ENCODE measurements at places on chromosomes 5 and 9.

- no peak for DNase-seq
Observed at GRCh38 chr5:7610531-7611177, 214.7 kb downstream of the ADCY2 start.

DNA sequence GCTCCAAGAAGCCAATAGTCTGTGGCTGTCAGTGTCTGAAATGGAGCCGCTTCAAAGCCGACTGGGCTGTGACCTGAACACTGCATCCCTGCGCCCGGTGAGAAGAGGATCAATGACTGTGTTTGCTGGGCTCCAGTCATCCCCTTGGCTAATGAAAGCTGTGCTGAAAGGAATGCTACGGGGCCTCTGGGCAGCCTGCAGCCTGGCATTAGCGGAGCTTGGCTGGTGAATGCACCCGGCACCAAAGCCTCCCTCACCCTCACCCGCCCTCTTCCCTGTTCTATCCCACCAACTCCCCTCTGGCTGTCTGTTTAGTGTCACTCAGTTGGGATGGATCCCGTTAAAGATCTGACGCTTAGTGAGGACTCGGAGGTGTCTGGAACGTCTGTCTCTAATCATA lies 355.3 kb downstream of the BNC2 start:
- no peak for DNase-seq

- no peak for DNase-seq
Observed at GRCh38 chr9:128723352-128723865, 518 bp downstream of the ZDHHC12 start.

- DNase-seq: no peak
Observed at GRCh38 chr9:124238546-124239140, 19.1 kb upstream of the NEK6 start.

DNA sequence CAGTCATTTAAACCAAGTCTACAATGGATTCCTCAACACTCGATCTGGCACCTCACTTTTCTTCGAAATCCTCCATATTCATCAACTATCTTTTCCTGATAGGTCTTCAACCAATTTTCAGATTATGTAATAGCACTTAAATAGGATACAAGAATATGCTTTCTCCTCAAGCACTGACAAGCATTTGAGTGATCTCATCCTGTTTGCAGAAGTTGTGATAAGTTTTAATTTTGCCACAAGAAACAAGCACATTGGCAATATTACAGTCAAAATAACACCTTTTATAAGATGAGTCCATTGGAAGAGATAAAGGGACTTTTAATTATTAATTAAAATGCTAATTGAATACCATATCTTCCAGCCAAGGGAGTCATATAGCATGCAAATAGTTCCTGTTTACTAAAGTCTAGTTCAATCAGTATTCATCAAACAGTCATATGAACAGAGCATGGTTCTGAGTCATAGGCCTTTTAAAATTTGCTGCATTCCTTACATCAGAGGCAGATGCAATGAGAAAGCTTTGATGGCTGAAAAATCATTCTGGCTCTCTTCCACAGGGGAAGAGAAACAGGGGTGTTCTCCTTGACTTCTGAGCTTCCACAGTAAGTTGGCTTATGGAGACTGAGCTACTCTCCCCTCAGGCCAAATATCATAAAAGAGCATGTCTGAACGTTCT lies 32.7 kb upstream of the ZCCHC9 start:
- DNase-seq: no peak

GRCh38 chr9:121499427-121500164 lies at the start of gene GGTA1:
Gene GGTA1, minus strand, starts transcription at chr9:121499844. Its CDS starts 31,922 bp downstream, at chr9:121467922.
- DNase-seq: no peak

DNA sequence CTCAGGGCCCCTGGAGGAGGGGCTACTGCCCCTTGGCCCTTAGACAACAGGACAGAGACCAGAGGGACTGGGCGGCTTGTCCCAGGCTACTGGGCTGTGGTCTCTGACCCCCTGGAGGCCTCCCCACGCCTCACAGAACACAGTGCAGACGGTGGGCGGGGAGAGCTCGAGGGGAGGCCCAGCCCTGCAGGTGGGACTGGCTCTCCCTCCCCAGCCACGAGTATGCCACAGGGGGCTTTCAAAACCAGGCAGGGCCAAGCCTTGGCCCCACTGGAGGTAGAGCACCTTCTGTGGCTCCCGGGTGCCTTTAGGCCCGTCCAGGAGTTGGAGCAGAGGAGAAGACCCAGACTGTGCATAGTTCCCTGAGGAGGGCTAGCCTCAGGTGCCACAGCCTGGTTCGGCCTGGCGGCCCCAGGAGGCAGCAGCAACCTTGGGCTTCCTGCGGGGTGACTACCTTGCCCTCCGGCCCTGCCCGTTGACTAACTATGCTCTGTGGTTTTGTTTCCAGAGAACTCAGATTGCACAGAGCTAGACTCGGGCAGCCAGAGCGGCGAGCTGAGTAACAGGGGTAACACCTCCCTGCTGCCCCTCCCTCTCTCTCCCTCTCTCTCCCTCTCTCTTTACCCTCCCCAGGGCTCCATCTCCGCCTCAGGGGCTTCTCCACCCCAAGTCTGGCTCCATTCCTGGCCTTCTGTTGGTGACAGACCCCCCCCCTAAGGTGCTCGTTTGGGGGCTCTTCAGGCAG lies 15.5 kb downstream of the CARD19 start:
- no peak for DNase-seq

DNA sequence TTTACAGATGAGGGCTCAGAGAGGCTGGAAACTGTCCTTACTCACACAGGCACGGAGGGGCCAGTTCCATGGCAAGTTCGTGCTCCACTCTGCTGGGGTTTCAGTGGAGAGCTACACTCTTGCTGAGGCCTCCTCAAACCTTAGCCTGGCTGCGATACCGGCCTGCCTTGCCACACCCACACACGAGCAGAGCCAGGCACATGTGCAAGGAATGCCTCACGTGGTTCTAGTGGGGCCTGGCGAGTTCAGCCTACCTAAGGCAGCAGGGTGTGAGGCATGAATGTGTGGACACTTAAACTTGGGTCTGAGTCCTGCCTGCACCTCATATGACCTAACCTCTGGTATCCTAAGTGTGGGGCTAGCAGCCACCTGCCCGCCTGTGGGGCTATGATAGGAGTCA lies 21.5 kb upstream of the PRDM12 start:
- no peak for DNase-seq

GRCh38 chr5:69493396-69494133 lies 975 bp downstream of the OCLN start:
- no peak for DNase-seq

DNA sequence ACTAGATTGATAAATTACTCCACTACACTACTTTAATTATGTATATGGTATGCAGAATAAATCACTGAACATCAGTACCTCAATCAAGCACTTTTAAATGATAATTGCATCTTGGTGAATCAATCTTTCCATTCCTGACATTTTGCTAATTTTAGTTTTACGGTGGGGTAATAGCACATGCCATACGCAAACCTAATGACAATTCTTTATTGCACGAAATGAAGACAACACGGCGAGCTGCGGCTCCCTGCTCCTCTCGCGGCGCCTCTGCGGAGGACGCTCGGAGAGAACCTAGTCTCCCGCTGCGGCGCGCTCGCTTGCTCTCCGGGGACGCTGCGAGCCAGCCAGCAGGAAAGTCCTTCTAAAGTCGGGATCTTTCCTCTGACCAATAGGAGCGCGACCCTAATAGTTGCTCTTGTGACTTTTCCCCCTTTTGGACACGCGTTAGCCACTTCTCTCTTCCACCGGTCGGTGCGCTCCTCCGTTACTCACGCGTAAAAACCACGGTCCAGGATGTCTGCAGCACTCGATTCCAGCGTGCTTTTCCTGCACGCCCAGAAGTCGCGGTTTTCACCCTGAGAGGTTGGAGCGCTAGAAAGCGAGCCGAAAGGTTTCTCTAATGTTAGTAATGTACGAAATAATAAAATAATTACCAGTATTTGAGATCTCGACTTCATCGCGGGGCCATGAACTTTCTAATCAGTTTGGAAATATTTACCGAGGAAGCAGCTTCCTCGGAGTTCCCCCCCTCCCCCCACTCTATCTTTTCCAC lies 1.0 kb upstream of the MEF2C start:
- no peak for DNase-seq

GRCh38 chr9:71920456-71921189 lies 9.2 kb downstream of the C9orf85 start:
- no peak for DNase-seq

GRCh38 chr5:41213340-41213739 lies at the start of gene C6:
Gene C6, minus strand, starts transcription at chr5:41213532. Its CDS starts 10,302 bp downstream, at chr5:41203230.
- DNase-seq: no peak

DNA sequence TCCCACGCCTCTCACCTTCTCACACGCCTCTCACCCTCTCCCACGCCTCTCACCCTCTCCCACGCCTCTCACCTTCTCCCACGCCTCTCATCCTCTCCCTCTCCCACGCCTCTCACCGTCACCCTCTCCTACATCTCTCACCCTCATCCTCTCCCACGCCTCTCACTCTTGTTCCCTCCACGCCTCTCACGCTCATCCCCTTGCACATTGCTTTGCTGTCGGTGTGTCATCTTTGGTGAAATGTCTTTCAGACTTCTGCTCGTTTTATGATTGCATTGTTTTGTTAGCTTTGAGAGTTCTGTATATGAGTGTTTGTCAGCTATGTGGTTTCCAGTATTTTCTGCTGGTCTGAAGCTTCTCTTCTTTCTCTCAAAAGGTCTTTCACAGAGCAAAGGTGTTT lies 102.7 kb downstream of the EHMT1 start:
- DNase-seq: peak; percentile 24

DNA sequence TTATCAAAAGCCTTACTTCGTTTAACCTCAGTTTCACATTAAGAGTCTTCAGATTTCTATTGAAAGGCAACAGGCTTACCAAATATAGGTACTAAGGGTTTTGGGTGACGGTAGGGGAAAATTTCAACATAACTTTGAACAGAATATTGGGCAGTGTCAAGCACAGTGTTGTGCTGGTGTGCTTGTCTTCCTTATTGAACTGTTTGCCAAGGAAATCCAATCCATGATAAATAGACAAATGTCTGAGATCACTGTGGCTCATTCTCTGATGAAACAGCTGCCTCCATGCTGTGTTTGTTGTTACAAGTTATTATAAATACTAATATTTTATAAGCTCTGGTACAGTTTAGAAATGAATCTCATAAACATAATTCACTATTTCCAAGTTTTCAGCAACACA lies 730.1 kb downstream of the NR2F1-AS1 start:
- DNase-seq: no peak

DNA sequence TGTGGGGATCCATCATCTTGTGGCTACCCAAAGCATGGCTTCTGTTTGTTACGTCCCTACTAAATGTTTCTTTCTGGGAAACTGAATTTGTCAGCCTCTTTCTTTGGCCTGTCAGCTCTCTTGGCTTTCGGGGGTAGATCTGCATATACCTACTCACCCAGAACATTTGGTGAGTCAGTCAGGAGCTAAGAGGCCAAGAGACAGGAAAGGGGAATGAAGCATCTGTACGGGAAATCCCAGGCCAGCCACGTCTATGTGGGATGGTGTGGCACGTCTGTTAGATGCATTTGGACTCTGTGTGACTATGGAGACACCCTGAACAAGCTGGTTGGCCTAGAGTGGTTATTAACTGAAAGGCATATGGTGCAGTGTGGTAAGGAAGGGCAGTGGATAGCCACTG lies 58.1 kb downstream of the CDO1 start:
- DNase-seq: no peak

- DNase-seq: no peak
Observed at GRCh38 chr9:129575818-129576217, 45.1 kb downstream of the C9orf50 start.

DNA sequence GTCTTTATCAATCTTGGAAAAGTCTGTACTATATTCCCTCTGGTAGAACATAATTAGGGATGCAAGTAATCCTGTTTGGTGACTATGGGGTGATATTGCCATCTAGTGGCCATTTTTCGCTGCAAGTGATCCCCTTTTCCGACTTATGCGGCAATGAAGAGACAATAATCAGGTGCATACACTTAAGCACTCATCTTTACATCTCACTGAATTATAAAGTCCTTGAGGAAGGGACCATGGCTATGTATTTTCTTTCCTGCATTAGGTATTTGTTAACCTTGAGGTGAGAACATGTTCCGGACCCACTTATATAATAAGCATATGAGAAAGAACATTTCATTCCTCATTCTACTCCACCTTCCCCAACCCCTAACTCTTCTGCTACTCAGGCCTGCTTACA lies 19.6 kb upstream of the LIX1 start:
- DNase-seq: no peak

DNA sequence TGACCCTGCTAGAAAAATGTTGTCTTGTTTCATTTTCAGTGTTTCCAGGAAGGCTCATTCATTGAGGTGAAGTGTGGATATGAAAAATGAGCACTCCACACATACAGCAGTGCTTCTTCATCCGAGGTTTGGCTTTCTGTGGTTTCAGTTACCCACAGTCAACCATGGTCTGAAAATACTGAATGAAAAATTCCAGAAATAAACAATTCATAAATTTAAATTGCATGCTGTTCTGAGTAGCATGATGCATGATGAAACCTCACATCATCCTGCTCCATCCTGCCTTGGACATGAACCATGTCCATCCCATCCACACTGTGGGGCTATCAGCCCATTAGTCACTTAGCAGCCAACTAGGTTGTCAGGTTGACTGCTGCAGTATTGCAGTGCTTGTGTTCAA lies 10.4 kb upstream of the SLC45A2 start:
- no peak for DNase-seq
